ENCODE measurements at places on chromosomes 2 and 18. TPM values are rescaled to one million over a fixed set of nuclear protein-coding genes. Genes with fewer than 3 reads are reported as not detected.

Gene NEU4
- 0.95 TPM for total RNA-seq

Gene KLHL14
- total RNA-seq, result not detected

Gene AGXT
- total RNA-seq, result not detected

Gene GPR148
- total RNA-seq, result not detected

Gene ANKRD62
- total RNA-seq, result not detected

Gene PLCD4
- 1.2 TPM for total RNA-seq

Gene CETN1
- total RNA-seq, result not detected

Gene TRAF3IP1
- total RNA-seq, result 18.5 TPM

Gene CFAP221
- total RNA-seq, result 0.59 TPM

Gene HK2
- 19.3 TPM for total RNA-seq

Gene TTL
- total RNA-seq, result 44.8 TPM

DNA sequence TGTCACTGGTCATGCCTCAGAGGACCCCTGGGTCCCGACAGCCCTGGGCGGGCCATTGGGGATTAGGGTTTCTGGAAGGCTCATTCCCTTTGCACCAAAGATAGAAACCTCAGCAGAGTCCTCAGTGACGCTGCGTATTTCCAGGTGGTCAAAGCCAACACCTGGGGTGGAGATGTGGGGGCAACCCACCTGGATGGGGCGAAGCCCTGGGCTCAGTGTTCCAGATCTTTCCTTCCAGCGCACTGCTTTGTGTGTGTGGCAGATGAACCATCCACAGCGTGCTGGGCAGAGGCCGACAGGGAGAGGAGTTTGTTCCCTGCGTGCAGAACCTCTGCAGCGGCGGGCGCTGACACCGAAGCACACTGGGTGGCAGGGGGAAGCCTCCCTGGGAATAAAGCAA lies 143.9 kb downstream of the CTIF start:
- H3K4me3 ChIP-seq, result no peak overlapping the region
- peaks cover 42% of the 10 kb centered on the region for H3K4me1 ChIP-seq
- no peak for DNase-seq
- H3K27me3 ChIP-seq, result no peaks in the 10 kb centered on the region

GRCh38 chr2:28025123-28025522 lies 134.6 kb downstream of the BABAM2 start:
- no peak overlapping the region for H3K27ac ChIP-seq
- H3K27me3 ChIP-seq, result no peaks in the 10 kb centered on the region
- H3K4me3 ChIP-seq, result no peak overlapping the region
- DNase-seq, result no peak

GRCh38 chr2:218360453-218360852 lies 3.8 kb downstream of the CATIP start:
- DNase-seq, result no peak
- no peaks in the 10 kb centered on the region for H3K27me3 ChIP-seq
- H3K27ac ChIP-seq, result no peak overlapping the region

- H3K27me3 ChIP-seq, result no peaks in the 10 kb centered on the region
- no peak overlapping the region for H3K4me3 ChIP-seq
- DNase-seq, result no peak
These were observed 24.1 kb downstream of the MPP4 start for GRCh38 chr2:201674298-201674697.

- peak overlapping the region; percentile 86 for H3K4me3 ChIP-seq
- H3K36me3 ChIP-seq, result peaks cover 8% of the 10 kb centered on the region
- peak; percentile 50 for DNase-seq
These were observed 258 bp downstream of the MGAT4A start for GRCh38 chr2:98730707-98731040.

DNA sequence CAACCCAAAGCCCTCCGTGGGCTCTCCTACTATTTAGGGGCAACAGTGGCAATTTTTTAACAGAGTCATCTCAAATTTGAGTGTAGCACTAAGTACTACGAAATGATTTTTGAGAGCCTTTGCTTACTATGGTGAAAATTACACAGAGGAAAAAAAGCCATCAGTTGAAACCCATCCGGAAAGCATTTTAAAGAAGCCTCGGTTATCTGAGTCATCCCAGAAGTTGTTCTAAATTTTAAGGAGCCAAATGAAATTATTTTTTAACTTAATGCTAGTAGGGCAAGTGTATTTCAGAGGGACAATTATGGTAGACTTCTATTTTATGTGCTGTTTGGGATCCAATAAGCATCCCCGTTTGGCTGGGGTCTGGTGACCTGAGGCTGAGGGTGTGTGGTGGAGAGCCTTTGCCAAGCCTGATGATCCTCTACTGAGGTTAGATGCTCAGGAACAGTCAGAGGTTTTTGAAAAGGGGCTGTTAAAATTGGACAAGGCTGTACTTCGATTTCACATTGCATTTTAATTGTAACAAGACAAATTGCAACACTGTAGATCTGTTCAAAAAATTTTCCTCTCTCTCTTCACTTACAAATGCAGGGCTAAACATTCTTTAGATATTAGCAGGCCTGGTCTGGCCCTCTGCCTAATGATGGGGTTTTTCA lies 47.0 kb downstream of the RAPGEF4 start:
- DNase-seq, result no peak
- H3K4me3 ChIP-seq, result no peak overlapping the region
- H3K27ac ChIP-seq, result no peak overlapping the region

DNA sequence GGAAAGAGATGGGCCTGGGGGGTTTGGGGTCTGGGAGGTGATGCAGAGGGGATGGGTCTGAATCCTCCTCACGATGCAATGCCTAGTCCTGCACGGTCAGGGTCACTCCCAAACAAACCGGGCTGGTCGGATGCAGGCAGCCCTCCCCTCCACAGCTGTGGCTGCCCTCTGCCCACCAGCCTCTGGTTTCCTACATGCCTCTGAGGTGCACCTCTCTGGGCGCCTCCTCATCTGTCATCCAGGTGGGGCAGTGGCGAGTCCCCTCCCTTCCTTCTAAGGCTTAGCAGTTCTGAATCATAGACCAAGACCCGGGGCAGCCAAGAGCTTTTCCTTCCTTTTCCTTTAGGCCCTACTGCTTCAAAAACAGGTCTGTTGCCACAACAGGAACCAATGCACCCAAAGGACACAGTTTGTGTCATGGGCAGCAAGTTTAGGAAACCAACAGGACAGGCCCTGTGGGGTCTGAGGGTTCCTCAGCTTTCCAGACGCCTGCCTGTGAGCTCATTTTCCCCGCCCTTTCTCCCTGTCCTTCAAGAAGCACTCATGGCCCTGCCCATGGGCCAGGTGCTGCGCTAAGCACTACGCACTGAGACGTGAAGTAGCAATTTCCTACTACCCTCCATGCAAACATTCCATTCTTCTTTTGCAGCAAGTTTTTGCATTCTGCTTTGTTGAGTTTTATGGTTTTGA lies 6.5 kb upstream of the MAL start:
- no peaks in the 10 kb centered on the region for H3K36me3 ChIP-seq
- H3K27me3 ChIP-seq, result peaks cover 36% of the 10 kb centered on the region
- H3K4me1 ChIP-seq, result peaks cover 3% of the 10 kb centered on the region
- no peak for DNase-seq

DNA sequence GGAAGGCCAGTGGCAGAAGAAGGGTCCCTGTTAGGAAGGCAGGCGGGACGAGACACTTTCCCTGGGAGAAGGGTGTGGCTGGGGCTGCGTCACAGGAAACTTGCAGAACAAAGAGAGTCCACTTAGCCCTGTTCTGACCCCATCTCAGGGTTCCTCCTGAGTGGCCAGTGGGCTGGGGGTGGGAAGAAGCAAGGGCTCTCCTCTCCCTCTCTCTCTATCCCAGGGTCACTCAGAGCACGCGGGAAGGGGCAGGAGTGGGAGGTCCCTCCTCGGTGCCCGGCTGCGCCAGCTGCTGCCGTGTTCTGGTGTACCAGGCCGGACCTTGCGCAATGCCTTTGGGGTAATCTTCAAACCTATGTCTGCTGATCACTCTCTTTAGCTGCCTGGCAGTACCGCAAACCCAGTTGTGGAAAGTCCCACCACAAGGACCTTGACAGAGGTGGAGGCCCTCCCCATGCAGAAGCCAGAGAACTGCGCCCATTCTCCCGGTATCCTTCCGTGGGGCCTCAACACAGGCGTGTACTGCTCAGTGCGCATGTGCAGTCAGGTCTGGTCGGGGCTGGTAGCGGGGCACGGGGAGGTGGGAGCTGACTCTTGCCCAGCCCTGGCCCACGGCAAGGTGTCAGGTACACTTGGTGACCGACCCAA lies 47.8 kb upstream of the ST3GAL5 start:
- H3K4me1 ChIP-seq, result peaks cover 5% of the 10 kb centered on the region
- H3K36me3 ChIP-seq, result no peaks in the 10 kb centered on the region
- no peak overlapping the region for H3K4me3 ChIP-seq
- no peaks in the 10 kb centered on the region for H3K27me3 ChIP-seq

- no peaks in the 10 kb centered on the region for H3K36me3 ChIP-seq
- H3K4me3 ChIP-seq, result no peak overlapping the region
- H3K27me3 ChIP-seq, result no peaks in the 10 kb centered on the region
- no peaks in the 10 kb centered on the region for H3K4me1 ChIP-seq
- DNase-seq, result no peak
These were observed 1006.6 kb upstream of the POU3F3 start for GRCh38 chr2:103847276-103847675.

DNA sequence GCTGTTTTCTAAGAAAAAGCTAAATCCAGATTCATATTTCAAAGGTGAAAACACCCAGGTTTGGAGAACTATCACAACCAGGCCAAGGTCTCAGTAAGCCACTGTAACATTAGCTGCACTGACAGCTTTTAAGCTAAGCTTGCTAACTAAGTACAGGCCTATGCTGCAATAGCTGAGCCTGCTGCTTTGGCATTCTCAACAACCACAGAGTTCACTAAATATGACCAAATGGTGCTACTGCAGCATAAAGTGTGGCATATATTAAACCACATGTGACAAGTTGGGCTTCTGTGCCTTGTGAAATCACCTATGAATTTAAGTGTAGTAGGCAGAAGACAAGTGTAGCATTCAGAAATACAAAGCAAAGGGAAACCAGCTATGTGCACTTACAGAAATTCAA lies 206.7 kb downstream of the TCF4 start:
- no peaks in the 10 kb centered on the region for H3K36me3 ChIP-seq
- H3K4me1 ChIP-seq, result peaks cover 9% of the 10 kb centered on the region
- no peak overlapping the region for H3K4me3 ChIP-seq
- no peaks in the 10 kb centered on the region for H3K27me3 ChIP-seq
- DNase-seq, result no peak

GRCh38 chr18:8684577-8684976 lies 20.8 kb upstream of the MTCL1 start:
- H3K4me1 ChIP-seq, result no peaks in the 10 kb centered on the region
- H3K27ac ChIP-seq, result no peak overlapping the region
- H3K4me3 ChIP-seq, result no peak overlapping the region

DNA sequence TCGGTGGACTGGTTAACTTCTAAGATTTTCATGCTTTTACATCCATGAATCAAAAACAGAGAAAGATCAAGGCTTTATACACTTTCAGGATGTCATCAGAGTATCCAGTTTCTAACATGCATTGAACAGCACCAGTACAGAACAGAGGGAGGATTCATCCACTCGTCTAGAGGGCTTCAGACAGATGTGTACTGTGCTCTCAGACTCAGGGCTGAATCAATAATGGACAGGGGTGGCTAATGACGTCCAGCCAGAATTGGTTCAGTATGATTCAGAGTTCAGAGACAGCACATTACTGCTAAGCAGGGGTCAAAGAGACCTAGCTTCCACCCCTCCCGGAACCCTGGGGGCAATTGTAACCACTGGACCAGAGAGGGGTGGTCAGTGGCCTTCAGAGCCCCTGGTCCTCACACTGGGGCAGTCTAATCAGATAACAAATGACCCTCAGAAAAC lies 37.3 kb downstream of the RNU4ATAC start:
- no peak overlapping the region for H3K27ac ChIP-seq
- H3K27me3 ChIP-seq, result no peaks in the 10 kb centered on the region
- H3K4me3 ChIP-seq, result no peak overlapping the region
- H3K36me3 ChIP-seq, result no peaks in the 10 kb centered on the region
- no peak for DNase-seq

GRCh38 chr2:88857274-88857741 lies 165.8 kb downstream of the RPIA start:
- H3K4me3 ChIP-seq, result no peak overlapping the region
- H3K27ac ChIP-seq, result peak overlapping the region; percentile 47
- peaks cover 13% of the 10 kb centered on the region for H3K4me1 ChIP-seq

DNA sequence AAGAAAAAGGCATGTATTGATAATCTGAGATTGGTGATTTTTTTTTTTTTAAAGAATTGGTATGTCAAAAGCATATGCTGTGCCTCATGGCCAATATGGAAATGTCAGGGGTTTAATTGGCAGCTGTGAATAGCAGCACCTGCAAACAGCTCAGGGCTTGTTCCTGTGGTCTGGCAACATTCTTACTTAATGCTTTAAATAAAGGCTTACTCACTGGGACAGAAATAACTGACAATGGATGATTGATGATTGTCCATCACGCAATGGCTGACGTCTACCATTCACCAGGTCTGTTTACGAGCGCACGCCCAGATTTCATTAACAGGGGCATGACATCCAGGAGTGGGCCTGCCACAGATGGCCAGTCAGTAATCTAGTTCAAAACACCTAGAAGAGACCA lies 66.7 kb downstream of the ETAA1 start:
- no peaks in the 10 kb centered on the region for H3K27me3 ChIP-seq
- H3K4me3 ChIP-seq, result no peak overlapping the region
- no peaks in the 10 kb centered on the region for H3K36me3 ChIP-seq
- no peak overlapping the region for H3K27ac ChIP-seq
- no peaks in the 10 kb centered on the region for H3K4me1 ChIP-seq
- no peak for DNase-seq

- DNase-seq, result no peak
- H3K4me1 ChIP-seq, result no peaks in the 10 kb centered on the region
- no peaks in the 10 kb centered on the region for H3K27me3 ChIP-seq
- no peak overlapping the region for H3K27ac ChIP-seq
- H3K36me3 ChIP-seq, result no peaks in the 10 kb centered on the region
These were observed 471.6 kb downstream of the DLGAP1 start for GRCh38 chr18:3983351-3983969.

GRCh38 chr18:67239826-67240225 lies 276.7 kb downstream of the DSEL start:
- no peak overlapping the region for H3K4me3 ChIP-seq
- H3K4me1 ChIP-seq, result no peaks in the 10 kb centered on the region
- no peaks in the 10 kb centered on the region for H3K36me3 ChIP-seq
- DNase-seq, result no peak

DNA sequence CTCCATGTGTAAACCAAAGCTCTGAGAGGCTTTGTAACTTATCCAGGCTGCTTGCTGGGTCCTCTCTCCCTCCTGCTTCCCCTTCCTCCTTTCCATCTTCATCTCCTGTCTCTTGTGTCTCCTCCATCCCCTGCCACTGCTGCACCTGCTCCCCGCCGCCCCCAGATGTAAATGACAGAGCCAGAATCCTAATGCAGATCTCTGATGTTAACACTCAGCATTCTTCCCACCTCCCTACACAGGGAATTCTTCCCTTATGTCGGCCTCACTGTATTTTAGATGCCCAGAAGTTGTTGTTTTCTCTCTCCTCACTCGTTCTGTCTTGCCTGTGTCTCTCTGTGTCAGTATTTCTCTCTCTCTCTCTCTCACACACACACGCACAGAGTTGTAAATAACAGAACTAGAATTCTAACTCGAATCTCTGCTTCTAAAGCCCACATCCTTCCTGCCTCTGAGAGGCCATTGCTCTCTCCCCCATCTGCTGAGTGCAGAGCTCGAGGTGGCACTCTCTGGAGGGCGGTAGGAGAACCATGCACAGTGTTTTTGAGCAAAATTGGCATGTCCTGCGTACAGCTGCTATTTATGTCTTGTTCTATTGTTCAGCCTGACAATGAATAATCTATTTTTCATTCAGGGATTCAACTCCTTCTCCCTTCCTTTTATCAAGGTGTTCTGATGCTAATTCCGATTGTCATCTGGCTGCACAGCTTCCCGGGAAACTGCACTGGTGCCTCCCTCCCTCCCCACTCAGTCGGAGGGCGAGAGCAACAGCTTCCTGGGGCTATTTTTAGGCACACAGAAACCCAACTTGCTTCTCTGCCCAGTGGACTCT lies 219.9 kb downstream of the SH3RF3 start:
- no peak for DNase-seq
- H3K4me3 ChIP-seq, result no peak overlapping the region
- H3K27me3 ChIP-seq, result no peaks in the 10 kb centered on the region
- peaks cover 22% of the 10 kb centered on the region for H3K4me1 ChIP-seq
